ENCODE measurements at places on chromosomes 5 and 9.

- no peak for DNase-seq
Measured at GRCh38 chr5:84606784-84607183, 222.1 kb upstream of the EDIL3 start.

DNA sequence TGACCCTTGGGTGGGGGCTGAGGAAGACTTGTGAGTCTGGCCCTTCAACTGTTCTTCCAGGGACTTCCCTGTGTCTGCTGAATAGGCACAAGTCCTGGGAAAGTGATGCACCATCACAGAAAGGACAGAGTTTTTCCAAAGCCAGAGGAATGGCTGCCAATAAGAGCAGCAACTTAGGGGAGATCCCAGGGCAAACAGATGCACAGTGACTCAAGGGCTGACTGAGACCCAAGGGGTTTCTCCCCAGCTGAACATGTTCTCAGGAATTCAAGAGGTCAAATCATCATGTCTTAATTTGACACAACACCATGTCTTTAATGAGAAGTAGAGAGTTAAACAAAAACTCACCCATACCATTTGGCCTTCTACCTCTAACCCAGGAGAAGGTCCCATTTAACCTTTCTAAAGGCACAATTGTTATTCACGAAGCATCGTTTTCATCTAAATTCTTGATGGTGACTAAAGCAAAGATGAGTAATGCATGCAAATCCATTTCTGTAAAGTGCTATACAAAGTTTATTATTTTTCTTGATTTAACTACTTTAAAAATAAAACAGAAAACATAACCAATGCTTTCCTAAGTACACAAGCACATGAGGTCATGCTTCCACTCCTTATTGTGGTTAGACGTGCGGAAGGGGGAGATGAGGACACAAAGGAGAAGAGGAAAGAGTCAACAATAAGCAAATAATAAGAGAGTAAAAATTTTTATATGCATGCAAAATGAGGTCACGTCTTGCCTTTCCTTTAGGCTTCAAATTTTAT is 324.1 kb downstream of the PLK2 start:
- peak; percentile 43 for DNase-seq

DNA sequence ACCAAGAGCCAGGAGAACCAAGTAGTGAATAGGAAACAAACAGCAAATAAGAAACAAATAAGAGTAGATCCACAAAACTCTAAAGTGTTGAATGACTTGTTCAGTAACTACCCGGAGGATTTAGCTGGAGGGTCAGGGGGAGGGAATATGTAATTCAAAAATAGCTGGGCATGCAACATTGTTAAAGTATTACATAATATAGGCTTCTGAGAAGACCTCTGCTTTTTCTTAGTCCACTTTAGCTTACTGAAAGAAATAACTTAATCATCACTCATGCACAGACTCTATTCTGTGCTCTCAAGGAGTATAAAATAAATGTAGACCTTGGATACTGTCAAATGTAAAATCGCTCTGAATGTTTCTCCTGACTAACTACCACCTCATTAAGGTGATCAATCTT is 183.2 kb upstream of the POU5F2 start:
- no peak for DNase-seq

DNA sequence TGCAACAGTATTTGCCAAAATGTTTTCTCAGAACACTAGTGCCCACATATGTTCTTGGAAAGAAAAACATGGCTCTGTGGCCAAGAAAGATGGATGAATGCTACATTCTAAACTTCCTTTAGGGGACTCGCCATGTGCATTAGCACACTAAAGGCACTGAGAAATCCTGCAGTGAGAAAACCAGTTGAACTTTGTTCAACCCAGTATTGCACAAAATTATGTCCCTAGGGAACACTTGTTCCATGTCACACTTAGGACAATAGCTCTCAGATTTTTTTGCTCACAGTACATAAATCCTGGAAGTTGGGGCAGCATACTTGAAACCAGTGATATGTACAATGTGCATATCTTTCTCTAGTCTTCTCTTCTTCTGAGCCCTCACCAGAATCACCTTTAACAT is 96.6 kb downstream of the ADRB2 start:
- no peak for DNase-seq

DNA sequence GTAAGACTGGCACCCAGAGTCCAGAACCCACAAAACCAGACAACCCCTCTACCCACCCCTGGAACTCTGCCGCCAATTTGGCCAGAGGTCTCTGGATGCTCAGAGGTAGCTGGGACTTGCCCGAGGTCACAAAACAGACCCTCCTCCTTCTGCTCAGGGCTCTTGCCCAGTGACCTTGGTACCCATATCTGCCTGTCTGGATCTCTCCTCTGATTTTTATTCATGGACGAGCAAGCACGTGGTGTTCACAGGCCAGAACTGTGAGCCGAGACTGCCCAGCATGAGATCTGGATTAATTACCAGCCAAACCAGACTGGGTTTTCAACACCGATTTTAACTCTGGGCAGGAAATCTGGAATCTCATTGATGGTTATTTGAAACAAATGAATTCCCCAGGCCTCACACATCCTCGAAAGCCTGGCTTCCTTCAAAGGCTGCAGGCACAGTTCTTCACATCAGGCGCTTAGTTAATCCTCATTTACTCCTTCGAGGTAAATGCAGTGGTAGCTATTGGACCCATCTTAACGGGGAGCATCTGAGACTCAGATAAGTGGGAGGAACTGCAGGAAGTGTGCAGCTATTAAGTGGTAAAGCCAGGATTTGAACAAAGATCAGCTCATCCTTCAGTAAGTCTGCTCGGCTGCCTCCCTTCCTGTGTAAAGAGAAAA is 21.4 kb downstream of the COL27A1 start:
- no peak for DNase-seq

- DNase-seq, result no peak
Measured at GRCh38 chr5:10509575-10509974, 54.3 kb upstream of the ANKRD33B start.

DNA sequence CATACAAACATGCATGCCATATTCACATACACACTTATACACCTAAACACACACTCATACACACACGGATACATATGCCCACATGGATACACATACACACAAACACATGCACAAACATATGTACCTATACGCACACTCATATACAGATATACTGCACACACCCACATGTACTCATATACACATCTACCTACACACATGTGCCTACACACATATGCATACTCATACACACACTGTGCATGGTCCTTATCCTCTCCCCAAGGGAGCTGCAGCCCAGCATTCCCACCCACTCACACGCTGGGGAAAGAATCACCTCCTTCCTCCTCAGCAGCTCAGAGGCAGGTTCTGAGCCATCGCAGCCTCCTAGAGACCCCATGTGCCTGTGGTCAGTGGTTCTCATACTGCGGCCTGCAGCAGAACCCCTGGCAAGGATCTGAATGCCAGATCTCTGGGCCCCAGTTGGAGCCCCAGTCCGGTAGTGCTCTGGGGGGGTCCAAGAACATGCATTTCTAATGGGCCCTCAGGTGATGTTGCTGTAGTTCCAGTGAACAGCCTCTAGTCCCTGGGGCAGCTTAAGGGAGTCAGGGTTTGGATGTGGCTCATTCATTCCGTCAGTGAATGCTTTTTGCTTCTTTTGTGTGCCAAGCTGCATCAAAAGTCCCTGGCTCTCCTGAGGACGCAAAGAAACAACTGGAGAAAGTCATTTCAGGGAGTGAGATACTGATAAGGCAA is 39.0 kb downstream of the SEMA4D start:
- DNase-seq, result no peak

GRCh38 chr9:72332351-72332750 is 32.7 kb downstream of the ZFAND5 start:
- DNase-seq, result no peak

DNA sequence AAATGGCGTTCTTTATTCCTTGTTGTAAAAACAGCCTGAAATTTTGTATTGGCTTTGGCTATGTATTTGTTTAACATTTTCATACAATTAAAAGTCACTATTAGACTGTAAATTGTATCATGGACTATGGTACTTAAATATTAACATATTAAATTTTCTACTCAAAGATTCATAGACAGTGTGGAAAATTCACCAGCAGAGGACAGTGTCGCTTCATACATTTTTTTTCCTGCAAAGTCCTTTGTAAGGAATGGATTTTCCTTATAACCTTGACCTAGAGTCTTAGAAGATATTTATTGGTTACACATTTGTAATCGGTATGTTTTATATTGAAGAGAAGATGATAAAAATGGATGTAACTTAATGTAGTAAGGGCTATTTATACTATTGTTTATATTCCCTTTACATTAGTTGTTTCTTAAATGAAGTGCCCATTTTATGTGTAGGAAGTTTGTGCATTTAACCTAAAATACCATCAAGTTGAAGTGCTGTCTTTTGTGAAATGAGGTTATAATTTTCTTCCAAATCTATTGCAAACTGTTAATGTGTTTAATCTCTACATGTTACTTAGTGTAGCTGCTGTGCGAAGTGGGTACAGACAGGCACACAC is 150.1 kb downstream of the KDM4C start:
- DNase-seq, result no peak

DNA sequence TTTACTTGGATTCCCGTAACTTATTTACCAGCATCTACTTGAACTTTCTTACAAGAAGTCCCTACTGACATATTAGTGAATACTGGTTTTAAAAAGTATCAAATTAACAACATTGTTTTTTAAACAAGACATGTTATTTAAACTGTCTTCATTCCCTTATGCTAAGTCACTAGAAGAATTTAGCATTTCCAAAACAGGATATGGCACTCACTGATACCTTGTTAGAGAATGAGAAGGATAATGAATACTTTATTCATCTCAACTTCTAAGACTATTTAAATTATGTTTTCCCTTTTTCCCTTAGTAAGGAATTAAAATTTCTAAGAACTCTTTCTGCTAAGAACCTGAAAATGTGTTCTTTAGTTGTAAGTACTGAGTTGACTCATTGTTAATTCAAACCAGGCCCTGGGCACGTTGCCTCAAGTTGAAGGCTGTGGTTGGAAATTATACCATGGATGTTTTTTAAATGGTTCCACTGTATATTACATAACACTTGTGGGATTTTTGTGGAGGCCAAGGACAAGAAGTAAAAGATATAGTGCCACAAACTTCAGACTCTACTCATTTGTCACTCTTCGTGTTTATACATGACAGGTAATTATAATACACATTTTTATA is 219.0 kb upstream of the EDIL3 start:
- no peak for DNase-seq

DNA sequence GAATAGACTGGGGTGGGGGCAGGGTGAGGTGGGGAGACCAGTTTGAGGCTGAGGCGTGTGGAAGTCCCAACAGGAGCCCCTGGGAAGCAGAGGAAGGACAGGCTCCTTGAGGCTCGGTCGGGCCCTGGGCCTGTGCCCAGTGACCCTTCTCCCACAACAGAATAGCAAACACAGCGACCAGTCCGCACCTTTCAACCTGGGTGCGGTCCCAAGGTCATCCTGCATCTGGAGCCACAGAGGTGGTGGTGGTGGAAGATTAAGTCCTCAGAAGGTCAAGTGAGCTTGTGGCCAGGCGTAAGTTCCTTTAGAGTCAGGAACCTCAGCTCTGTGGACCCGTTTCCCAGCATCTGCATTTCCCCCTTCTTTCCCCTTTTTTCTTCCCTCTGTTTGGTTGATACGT is 26.0 kb upstream of the ARAP3 start:
- DNase-seq, result no peak

DNA sequence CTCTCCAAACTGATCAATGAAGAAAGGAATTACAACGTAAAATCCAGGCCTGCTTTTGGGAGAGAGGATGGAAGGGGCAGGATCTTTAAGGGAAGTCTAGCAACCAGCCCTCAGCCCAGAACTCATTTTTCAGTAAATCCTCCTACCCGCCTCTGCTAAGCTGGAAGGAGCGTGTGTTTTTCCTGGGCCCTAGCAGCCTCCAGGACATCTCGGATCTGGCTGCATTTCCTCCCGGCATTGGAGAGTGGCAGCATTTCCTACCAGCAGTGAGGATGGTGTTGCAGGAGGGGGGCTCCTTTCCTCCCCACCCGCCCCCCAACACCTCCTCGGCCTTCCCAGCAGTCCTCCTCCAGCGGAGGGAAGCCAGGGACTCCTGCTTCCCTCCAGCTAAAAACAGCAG is 54.5 kb downstream of the DCP2 start:
- DNase-seq, result no peak

GRCh38 chr5:50325237-50325832 is 115.8 kb downstream of the EMB start:
- DNase-seq, result peak; percentile 7

DNA sequence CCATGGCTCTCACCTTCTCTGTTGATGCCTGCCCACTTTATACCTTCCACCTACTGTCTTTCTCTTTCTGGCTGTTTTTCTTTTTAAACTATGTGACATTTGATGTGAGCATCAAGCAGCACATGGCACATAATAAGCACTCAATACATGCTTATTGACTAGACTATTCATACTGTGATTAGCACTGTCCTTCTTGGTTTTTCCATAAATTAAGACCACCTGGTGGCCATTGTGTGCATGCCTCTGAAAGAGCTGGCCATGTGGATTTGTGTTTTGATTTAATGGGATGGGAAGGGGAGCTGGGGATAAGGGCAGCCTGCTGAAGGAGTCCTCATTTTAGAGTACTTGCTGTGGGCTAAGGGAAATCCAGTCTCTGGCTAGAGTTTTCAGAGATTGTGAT is 79.4 kb downstream of the ARHGEF28 start:
- DNase-seq, result no peak

- DNase-seq, result no peak
Measured at GRCh38 chr5:66143473-66144073, 527 bp upstream of the SREK1 start.

DNA sequence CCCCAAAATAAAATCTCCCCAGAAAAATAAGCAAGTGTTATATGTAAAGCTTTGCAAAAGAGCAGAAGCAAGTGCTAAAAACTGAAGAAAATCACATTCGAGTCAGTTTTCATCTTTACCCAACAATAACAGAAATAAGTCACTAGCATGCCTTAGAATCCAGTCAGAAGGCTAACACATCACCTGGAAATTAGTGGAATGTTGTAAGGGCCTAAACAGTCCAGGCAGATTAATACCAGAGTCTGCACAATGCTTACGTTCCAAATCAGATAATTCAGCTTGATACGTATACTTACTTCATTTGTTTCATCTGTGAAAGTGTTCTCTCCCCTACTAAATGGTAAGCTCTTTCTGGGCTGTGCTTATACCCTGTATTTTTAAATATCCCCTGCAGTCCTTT is 42.7 kb downstream of the SUSD1 start:
- no peak for DNase-seq

DNA sequence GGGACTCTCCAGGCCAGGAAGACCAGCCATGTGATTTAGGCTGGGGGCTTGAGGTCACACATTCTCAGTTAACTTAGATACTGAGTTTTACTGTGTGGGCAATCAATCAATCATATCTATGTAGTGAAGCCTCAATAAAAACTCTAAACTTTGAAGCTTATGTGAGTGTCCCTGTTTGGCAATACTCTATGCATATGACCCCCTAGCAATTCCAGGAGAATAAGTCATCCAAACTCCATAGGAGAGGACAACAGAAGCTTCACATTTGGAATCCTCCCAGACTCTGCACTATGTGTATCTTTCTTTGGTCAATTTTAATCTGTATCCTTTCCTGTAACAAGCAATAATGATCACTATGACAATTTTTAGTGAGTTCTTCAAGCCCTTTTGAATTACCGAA is 216.8 kb upstream of the RGMB start:
- no peak for DNase-seq

DNA sequence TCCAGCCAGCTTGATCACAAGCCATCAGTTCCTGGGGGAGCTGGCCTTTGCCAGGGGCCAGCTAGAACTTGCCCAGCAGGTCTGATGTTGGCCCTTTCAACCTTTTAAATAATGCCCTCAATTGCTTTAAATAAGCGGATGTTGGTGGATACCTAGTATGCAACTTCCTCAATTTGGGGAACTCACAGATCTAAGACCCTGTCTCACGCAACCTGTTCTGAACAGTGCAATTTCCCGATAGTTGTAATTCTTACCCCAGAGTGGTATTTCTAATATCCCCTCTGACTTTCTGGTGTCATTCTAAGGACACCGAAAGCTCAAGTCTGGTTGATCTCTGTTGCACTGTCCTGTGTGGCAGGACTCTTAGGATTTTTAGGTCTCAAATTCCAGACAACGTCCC is 23.1 kb downstream of the GALNT12 start:
- DNase-seq, result no peak
